Stimulated activated CD4-positive, alpha-beta T cell treated with anti-CD3 and anti-CD28 coated beads, Interleukin-1b, Interleukin-23, amount 100 ng/mL, for 1 hour (primary cell): ENCODE measurements at places on chromosomes 11 and 22.

GRCh38 chr11:19822531-19822930, 109.9 kb downstream of the NAV2 start:
- DNase-seq, result no peak

DNA sequence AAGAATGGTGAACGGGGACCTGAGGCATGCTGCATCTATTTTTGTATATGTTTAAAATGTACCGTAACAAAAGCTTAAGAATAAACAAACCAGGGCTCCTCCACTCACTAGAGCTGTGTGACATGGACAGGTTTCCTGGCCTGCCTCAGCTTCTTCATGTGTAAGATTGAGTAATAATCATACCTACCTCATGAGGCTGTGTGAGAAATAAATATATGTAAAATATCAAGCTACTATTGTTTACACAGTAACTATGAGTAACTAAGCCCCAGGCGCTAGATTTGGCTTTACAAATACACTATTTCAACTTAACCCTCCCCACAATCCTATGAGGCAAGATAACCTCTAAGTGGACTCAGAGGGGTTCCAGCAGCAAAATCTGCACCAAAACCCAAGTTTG, 66.4 kb downstream of the SMCO4 start:
- DNase-seq, result no peak

- no peak for DNase-seq
Measured at GRCh38 chr11:130428316-130429119, at the start of gene ADAMTS8. Gene ADAMTS8, minus strand, starts transcription at chr11:130428609. Its CDS starts 323 bp downstream, at chr11:130428286.

- no peak for DNase-seq
Measured at GRCh38 chr22:30701872-30702271, 7.2 kb downstream of the OSBP2 start.

DNA sequence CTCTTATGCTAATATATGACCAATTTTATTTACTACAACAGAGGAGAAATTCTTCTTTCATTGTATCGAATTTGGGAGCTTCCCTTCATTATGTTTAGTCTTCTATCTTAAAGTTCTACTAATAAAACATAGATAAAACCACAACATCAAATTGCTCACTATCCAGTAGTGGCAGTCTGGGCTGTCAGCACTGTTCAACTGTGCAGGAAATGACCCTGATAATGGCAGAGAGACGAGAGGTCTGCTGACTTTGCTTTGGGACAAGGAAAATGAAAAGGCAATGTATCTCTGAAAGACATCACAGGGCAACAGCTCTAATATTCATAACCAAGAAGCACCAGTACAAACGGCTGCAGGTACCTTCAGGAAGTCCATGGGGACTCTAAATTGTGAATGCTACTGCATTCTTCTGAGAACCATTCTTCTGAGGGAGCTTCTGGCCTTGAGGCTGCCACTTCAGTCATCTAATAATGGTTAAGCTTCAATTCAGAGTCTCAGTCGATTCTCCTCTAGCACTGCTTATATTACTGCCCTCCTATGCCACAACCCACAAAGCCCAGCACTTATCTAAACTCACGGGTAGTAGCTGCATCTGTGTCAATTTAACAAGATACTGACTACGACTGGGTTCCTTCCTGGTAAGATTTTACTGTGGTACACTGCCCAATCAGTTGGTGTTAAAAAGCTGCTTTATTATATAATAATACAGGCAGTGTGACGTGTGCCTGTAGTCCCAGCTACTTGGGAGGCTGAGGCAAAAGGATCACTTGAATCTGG, 44.2 kb downstream of the CKAP5 start:
- DNase-seq, result no peak

DNA sequence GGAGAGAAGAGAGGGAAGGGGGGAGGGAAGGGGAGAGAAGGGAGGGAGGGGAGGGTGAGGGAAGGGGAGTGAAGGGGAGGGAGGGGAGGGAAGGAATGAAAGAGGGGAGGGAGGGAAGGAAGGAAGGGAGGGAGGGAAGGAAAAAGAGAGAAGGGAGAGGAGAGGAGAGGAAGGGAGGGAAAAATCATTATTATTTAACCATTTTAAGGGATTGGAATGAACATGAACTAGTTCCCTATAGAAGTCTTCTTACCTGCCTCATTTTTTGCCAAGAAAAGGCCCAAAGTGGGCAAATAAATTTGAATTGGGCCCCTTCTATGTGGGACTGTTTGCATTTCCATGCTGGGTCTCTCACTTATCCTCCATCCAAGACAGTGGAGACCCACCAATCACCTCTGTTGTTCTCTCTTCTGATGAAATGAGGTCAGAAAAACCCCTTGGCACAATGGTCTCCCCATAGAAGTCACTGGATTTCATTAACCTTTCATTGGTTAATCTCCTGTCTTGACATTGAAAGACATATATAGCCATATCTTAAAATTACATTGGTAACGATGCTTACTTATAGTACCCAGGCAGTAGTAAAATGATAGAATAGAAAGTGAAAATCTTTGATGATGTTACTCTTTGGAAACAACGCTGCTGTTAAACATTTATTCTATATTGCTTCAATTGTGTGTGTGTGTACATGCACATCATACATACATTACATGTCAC, 80.1 kb upstream of the ASPHD2 start:
- no peak for DNase-seq

DNA sequence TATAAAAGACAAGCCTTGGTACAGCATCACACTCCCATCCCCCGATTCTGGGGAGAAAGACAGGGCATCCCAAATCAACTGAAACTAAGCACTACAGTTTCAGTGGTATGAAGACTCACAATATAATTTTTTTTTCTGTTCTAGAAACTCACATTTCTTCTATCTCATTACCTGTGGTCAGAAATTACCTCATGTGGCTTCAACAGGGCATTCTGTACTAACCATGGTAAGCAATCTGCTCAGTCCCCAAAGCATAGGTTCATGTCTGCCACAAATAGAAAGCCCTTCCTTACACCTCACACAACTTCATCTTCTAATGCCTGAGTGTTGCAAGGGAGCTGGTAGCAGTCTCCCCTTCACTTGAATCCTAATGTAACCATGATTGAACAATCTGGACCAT, 147.4 kb upstream of the POU2AF2 start:
- no peak for DNase-seq

- DNase-seq, result no peak
Measured at GRCh38 chr11:66240781-66241136, 27.7 kb upstream of the RAB1B start.

GRCh38 chr11:67997475-67997921, 6.4 kb downstream of the UNC93B1 start:
- DNase-seq, result no peak

DNA sequence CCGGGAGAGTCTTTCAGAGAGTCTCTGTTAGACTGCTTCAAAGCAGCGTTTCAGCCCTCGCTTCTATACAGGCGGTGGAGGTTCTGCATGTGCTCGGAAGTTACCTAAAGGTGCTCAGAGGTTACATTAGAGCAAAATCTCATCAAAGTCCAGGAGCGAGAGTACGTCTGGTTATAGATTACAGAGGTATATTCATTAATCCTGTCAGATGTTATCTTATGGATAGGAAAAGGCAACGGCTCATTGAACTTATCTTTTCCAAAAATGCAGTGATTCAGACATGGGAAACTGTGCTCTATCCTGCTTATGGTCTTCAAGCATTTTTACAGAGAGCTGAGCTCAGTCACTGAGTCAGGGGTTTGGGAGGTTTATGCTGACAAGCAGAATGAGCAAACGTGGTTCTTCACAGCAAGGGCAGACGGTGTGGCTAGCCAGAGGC, 9.1 kb upstream of the ZBED5 start:
- DNase-seq, result no peak

DNA sequence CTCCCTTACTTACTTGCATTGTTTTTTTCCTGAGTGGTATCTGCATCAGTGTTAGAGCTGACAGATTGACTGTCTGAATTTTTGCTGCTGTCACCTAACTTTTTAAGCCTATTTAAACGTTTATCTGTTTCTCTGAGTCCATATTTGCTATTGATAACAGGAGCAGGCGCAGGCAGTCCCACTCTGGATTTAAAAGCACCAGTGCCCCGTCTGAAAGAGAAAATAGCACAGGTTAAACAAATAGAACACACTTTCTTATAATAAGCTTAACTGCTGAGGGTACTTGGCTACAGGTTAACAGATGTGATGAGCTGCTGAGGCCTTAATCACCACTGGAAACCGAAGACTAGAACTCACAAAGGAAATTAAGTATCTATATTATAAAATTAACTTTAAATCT, 45.8 kb upstream of the CHKA start:
- DNase-seq, result no peak

DNA sequence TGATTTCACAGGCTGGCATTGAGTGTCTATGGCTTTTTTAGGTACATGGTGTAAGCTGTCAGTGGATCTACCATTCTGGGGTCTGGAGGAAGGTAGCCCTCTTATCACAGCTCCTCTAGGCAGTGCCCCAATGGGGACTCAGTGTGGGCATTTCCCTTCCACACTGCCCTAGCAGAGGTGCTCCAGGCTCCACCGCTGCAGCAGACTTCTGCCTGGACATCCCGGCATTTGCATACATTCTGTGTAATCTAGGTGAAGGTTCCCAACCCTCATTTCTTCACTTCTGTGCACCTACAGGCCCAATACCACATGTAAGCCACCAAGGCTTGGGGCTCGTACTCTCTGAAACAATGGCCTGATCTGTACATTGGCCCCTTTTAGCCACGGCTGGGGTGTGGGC, 78.3 kb downstream of the RNF169 start:
- no peak for DNase-seq

GRCh38 chr11:80529726-80530125, 1088.9 kb upstream of the TENM4 start:
- no peak for DNase-seq

GRCh38 chr11:62539238-62539925, 7.2 kb downstream of the AHNAK start:
- DNase-seq, result no peak

GRCh38 chr22:32691101-32691500, 110.4 kb upstream of the TIMP3 start:
- no peak for DNase-seq

- no peak for DNase-seq
Measured at GRCh38 chr11:61768376-61769076, 16.1 kb downstream of the MYRF start.

GRCh38 chr11:79920480-79920879, 479.6 kb upstream of the TENM4 start:
- DNase-seq, result no peak

- DNase-seq, result no peak
Measured at GRCh38 chr11:76617553-76618265, 52.8 kb downstream of the LRRC32 start.

DNA sequence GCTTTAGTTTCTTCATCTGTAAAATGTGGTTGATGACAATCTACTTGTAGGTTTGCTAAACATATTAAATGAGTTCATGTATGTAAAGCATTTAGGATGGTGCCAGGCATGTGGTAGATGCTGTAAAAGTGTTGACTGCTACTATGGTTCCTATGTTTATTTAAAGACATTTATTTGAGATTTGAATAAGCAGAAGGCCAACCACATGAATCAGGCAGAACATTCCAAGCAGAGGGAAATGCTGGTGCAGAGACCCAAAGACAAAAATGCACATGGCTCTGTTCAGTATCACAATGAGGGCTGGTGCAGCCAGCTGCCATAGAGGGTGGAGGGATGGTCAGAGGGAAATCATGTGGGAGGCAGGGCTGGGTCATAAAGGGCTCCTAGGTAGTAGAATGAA, 156.2 kb upstream of the PDGFD start:
- no peak for DNase-seq

GRCh38 chr11:69000831-69001242, 12.2 kb downstream of the MRGPRF start:
- DNase-seq, result no peak

DNA sequence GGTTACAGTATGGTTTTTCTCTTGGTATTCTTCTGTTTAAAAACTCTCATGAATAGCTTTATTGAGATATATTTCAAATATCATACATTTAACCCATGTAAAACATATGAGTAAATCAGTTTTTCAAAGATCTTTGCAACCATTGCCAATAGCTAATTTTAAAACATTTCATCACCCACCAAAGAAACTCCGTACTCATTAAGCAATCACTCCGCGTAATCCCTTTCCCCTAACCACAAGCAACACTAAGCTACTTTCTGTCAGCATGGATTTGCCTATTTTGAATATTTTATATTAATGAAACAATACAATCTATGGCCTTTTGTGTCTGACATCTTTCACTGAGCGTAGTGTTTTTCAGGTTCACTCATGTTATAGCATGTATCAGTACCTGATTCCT, 697.9 kb upstream of the ANO5 start:
- DNase-seq, result no peak

DNA sequence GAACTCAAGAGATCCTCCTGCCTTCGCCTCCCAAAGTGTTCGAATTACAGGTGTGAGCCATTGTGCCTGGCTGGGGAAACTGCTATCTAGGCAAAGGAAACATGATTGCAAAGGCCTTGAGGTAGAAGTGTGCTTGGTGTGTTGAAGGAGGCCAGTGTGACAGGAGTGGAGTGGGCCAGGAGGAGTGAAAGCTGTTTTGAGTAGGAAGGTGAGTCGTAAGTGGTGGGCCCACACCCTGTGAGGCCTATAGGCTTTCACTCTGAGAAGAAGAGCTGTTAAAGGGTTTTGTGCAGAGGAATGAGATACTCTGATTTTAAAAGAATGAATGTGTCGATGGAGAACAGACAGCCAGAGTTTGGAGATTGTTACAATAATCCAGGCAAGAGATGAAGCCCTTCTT, 43.4 kb downstream of the WEE1 start:
- DNase-seq, result no peak

DNA sequence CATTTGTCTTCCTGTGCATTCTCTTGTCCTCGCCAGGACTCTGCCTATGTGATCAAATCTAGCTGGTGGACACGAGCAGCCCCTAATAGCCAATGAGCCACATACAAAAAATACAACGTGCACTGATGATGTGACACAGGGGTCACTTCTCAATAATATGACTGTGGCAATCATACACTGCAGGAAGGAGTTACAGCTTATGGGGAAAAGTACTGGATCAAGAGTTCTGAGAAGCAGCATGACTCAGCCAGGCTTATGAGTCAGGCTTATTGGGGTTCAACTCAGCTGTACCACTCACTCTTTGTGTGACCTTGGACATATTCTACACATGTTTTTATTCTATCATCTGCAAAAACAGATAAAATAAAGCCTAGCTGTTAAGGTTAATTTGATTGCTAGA, 889.4 kb upstream of the TENM4 start:
- no peak for DNase-seq

- DNase-seq, result no peak
Measured at GRCh38 chr11:133951327-133952198, 5.2 kb downstream of the IGSF9B start.

- DNase-seq, result no peak
Measured at GRCh38 chr11:124511745-124512144, 31.7 kb downstream of the OR8B12 start.

GRCh38 chr11:68302256-68302655, 10.1 kb upstream of the LRP5 start:
- no peak for DNase-seq
